ENCODE measurements at places on chromosomes 7 and 10.

DNA sequence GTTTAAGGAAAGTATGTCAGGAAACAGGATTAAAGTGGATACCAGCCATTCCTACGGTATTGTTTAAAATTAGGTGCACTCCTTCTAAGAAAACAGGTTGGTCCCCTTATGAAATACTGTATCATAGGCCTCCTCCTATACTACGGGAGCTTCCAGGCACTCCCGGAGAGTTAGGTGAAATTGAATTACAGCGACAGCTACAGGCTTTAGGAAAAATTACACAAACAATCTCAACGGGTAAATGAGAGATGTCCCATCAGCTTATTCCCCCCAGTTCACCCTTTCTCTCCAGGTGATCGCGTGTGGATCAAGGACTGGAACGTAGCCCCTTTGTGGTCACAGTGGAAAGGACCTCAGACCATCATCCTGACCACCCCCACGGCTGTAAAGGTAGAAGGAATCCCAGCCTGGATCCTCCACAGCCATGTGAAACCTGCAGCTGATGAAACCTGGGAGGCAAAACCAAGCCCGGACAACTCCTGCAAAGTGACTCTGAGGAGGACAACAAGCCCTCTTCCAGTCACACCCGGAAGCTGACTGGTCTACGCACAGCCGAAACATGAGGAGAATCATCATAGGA is 25.1 kb upstream of the GHITM start:
- DNase-seq = no peak

GRCh38 chr10:76337641-76338040 is 906.2 kb downstream of the LRMDA start:
- no peak for DNase-seq

DNA sequence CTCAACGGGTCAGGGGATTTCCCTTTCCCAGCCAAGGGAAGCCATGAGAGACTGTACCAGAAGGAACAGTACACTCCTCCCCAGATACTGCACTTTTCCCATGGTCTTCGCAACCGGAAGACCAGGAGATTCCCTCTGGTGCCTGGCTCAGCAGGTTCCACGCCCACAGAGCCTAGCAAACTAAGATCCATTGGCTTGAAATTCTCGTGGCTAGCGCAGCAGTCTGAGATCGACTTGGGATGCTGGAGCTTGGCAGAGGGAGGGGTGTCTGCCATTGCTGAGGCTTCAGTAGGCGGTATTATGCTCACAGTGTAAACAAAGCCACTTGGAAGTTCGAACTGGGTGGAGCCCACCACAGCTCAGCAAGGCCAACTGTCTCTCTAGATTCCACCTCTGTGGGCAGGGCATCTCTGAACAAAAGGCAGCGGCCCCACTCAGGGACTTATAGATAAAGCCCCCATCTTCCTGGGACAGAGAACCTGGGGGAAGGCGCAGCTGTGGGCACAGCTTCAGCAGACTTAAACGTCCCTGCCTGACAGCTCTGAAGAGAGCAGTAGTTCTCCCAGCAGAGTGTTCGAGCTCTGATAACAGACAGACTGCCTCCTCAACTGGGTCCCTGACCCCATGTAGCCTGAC is 29.6 kb downstream of the SLC16A12 start:
- no peak for DNase-seq

DNA sequence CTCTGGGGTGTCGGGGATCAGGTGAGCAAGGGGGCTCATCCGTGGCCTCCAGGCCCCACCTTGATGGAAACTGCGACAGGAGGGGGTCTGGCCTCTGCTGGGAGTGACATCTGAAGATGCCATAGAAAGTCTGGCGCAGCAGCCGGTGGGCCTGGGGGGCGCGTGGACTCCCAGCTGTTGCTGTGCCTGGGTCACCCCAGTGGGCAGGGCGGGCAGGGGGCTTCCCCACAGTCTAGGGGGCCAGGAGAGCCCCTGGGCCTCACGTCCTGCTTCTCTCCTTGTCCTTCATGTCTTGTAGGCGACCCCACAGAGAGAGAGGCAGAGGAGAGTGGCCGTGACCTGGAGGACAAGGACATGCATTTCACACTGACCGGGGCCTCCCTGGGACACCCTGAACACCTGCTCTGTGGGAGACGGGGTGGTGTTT is 450.5 kb downstream of the DNAJB6 start:
- DNase-seq = no peak

GRCh38 chr7:146862415-146862814 is 745.8 kb downstream of the CNTNAP2 start:
- no peak for DNase-seq

DNA sequence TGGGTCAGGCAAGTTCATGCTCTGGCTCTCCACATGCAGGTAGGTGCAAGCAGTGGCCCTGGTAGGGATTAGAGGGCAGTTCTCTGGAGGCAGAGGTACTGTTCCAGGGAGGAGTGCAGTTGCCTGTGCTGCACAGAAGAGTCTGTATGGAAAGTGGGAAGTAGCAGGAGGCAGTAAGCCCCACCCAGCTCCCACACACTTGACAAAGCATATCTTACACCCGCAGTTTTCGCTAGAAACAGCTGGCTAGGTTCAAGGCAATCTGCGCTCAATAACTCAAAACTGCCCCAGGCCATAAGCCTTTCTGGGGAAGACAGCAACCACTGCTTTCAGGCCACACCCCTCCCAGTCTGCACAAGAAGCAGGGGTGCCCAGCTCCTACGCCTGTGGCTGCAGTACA is 33.1 kb upstream of the ARMC3 start:
- DNase-seq = no peak

GRCh38 chr10:21502348-21502740 is 23.1 kb downstream of the SKIDA1 start:
- DNase-seq = no peak

DNA sequence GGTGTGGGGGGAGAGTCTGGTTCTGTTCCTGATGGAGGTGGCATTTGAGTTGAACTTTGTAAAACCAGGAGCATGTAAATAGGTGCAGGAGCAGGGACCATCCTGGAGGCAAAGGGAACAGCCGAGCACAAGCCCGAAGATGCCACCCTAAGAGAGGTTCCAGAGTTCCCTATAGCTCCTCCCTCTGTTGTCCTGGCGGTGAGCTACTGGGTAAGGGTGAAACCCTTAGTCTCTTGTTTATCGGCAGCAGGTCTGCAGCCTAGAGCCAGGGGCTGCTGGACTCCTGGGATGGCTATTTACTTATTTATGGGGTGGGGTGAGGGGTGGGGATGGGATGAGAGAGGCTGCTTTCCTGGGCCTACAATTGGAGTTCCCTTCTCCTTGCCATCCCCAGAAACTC is 6.5 kb upstream of the LBX1 start:
- no peak for DNase-seq

DNA sequence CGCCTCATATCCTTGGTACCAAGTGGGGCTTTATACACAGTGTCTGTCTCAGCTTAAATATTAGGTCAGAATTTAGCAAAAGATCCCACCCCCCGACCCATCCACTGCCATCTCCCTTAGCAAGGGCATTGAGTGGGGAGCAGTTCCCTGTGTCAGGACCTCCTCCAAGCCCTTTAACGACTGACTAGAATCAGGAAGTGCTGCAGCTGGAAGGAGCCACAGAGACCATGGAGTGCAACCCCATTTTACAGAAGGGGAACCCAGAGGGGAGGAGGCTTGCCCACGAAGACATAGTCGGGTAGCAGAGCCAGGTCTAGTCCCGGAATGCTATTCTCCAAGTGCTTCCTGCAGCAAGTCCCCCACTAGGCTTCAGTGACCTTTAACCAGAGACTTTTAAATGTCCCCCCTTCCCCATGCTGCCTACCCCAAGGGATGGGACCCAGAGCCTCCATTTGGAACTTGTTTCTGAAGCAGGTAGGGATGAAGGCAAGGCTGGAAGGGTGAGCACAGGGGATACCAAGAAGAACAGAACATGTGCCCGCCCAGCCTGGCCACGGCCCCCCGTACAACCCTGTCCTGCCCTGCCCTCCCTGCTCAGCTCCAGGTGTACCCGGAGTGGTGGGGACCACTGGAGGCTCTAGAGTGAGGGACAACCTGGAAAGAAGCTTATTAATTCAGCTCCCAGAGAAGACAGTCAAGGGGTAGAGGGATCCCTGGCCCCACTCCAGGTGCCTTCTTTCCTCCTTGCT is 41.3 kb downstream of the C10orf105 start:
- DNase-seq = no peak

- DNase-seq = no peak
Measured at GRCh38 chr7:101634196-101634717, 5.2 kb upstream of the MYL10 start.

- no peak for DNase-seq
Measured at GRCh38 chr10:4240608-4241197, 455.7 kb upstream of the KLF6 start.

DNA sequence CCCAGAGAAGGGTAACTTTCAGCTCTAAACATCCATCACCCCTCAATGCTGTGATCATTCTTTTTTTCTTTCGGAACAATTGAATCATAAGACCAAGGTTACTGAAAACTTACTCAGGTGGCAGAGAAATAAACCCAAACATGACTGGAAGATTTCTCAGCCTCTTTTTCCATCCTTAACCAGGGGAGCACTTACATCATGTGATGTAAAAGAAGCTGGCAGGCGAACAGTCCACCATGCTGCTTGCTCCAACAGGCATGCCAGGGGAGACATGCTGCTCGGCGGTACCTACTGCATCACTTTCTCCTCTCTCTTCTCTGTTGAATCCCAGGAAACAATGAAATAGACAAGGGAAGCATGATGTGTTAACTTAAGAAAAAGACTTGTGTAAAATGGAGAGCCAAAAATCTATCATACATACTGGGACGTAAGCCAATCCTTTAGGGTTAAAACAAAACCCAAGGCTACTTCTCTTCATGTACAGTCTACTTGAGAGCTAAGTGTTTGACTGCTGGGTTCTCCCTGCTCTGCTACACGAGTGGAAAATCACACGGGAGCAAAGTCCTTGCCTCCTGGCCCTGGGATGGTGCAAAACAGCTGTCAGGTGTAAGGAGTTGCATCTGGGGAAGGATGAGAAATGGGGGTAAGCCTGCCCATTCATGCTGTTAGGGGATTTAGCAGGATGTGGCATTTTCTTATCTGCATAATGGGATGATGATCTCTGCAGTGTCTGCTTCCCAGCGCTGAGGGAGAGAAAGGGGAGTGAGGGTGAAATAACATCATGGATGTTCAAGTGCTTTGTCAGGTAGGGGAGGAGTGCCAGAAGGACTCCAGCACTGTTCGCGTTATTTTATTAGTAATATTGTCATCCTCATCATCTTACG is 64.3 kb upstream of the ZNF438 start:
- DNase-seq = no peak

DNA sequence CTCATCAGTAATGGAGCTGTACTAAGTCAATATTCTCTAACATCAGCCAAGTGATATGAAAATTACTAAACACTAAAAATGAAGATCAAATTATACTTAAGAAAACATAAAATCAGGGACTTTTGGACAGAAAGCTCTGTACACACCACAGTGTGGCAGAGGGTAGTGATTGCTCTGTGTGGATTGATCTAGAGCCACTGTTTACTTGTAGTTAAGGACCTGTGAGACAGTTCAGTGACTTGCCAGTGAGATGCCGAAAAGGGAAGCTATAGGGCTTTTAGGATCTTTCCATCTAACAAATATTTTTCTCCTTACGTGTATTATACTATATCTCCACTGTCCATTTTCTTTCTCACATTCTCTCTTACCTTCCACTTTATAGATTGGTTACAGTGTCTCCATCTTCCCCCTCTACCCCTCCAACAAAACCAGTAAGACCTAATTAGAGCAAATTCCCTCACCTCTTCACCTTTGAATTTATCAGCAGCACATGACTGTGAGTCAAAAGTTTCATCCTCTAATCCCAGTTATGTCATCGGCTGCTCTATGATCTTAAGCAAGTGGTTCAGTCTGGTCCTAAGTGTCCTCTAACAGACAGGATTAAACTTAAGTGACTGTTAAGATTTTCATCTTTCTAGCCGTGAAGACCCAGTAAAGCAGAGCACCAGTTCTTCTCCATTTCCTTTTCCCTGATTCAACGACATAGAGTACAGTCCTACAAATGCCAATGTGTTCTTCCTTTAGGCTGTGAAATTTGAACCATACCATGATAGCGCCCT is 6.9 kb downstream of the PIK3CG start:
- DNase-seq = no peak

GRCh38 chr10:33388785-33389184 is 54.3 kb upstream of the NRP1 start:
- DNase-seq = no peak

DNA sequence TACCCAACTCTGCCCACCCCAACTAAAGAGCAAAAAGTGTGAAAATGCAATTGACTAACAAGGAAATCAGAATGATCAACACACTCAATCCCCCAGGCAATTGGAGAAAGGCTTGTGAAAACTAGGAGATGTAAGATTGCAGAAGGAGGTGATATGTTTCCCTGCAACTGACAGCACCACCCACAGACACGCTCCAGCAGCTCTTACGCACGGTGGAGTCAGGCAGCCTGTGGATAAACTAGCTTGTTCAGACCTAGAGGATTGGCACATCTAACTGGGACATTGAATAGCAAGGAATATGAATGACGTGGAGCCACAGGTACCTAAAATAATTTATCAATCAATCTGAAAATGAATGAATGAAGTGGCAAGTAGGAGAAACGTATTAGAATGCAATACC is 125.7 kb upstream of the MYO3A start:
- DNase-seq = no peak

GRCh38 chr7:104225451-104225850 is 17.6 kb upstream of the ORC5 start:
- DNase-seq = no peak

- no peak for DNase-seq
Measured at GRCh38 chr10:60781661-60782060, 3.4 kb downstream of the CDK1 start.

- DNase-seq = no peak
Measured at GRCh38 chr10:102235598-102235920, 5.8 kb downstream of the PITX3 start.

DNA sequence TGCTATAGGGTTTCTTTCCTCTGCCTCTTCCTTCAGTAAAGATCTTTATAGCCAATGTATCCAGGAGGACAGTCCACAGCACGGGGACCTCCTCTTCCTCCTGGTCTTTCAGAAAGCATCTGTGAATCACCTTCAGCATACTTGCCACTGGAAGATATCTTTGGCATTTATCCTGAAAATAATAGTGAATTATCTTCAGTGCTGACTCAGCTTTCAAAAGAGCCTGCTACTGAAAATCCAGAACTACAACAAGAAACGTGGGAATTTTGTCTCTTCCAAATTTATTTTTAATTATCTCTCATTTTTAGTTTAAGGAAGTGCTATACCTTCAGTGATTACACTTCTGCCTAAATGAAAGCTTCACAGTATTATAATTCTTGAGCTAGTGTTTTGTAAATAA is 7.6 kb upstream of the UNC5B start:
- no peak for DNase-seq

DNA sequence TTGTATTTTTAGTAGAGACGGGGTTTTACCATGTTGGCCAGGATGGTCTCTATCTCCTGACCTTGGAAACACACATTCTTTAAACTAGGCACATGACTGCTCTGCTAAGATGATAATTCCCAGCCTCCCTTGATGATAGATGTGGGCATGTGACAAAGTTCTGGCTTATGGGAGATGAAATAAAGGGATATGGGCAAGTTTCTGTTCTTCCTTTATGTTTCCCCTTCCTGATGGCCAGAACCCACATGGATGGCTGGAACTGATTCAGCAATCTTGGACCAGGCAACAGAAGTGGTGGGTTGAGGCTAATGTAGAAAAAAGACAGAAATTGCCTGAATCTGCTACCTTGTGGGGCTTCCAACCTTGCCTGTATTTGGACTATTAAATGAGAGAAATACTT is 60.7 kb upstream of the NRP1 start:
- no peak for DNase-seq

- no peak for DNase-seq
Measured at GRCh38 chr7:157679607-157680006, 342.8 kb downstream of the DNAJB6 start.
